ENCODE measurements at places on chromosomes 5 and 9.

DNA sequence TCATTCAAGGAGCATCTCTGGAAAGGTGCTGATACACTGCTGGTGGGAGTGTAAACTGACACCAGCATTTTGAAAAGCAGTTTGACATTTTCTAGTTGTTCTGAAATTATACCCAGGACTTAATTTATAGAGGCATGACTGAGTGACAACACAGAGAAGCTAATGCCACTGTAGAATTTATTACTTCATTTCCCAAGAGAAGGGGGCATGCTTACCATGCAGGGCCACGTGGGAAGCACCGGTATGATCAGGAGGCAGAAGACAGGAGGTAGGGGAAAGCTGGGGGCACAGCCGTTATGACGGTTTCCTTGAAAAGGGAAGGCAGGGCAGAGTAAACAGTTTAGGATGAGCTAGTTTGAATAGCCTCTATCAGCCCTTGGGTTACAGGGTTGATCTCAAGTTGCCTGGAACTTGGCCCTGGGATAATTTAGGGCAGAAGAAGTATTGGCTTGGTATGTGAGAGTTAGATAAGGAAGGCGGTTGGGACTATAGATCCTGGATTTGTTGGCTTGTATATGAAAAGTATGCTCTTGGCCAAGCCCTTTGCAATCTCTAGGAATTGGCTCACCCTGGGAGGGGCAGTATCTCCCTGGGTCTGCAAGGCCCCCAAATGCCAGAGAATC, 305.7 kb downstream of the ENC1 start:
- no peak for DNase-seq

DNA sequence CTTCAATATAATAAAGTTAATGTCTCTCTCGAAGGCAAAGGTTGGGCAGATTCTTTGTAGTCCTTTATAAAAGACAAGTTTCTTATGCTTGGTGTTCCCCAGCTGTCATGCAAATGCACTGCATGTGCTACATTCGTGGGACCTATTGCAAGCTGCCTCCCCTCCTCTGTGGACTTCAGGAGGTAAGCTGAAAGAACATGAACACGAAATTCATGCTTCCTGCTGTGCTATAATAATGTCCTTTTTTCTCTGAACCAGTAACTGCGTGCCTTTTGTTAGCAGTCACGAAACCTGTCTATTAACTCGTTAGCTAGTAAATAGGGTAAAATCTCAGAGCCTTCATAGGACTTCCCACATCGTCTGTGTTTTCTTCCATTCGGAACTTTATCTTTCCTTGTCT, 363.5 kb downstream of the CDH9 start:
- DNase-seq: no peak

- peak; percentile 24 for DNase-seq
Measured at GRCh38 chr9:121736934-121737462, 85.6 kb downstream of the DAB2IP start.

- peak; percentile 80 for DNase-seq
Measured at GRCh38 chr5:27010646-27011045, 27.7 kb downstream of the CDH9 start.

- no peak for DNase-seq
Measured at GRCh38 chr5:139283252-139284166, 10.0 kb upstream of the MATR3 start.

GRCh38 chr5:164012371-164012770, 507.0 kb downstream of the MAT2B start:
- no peak for DNase-seq

GRCh38 chr5:71645030-71645429, 57.9 kb downstream of the MCCC2 start:
- DNase-seq: no peak

DNA sequence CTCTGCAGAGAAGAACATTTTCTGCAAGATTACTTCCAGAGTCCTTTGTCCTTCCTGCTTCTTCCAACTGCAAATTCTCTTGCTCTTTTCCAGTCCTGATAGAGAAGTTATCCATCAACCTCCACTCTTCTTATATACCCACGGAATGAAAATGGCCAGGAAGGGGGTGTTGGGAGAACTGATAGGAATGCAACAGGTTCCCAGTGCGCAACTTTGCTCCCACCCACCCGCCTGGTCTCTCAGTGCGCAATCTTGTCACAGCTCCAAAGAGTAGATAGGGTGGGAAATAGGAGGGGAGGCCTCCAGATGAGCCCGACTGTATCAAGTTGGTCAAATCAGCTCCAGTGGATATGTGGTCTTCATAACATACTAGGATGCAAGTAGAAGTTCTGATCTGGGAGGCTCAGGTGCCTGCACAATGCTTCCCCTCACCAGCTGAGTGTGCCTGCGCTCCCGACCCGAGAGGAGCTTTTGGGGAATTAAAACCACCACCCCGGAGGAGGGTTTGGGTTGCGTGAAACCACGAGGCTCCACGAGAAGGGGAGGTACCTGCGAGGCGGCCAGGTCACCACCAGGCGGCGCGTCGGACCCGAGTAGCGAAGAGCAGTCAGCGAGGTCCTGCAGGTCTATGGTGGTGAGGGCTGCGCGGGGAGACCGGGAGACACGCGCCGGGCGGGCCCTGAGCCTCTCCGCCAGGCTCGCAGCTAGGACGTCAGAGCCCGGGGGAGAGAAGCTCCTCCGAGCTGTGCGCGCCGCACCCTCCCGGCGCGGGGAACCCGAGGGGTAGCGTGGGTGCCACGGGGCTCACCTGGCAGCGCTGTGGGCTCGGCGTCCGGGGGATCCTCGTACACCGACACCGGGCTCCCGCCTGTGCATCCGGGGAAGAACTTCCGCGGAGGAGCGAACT, 835 bp downstream of the MCIDAS start:
- DNase-seq: peak; percentile 74

- peak; percentile 27 for DNase-seq
Measured at GRCh38 chr9:99181621-99182020, 40.1 kb downstream of the ALG2 start.
